ENCODE measurements at places on chromosomes 5 and 9. TPM values are rescaled to one million over a fixed set of nuclear protein-coding genes. Genes with fewer than 3 reads are reported as not detected.

DNA sequence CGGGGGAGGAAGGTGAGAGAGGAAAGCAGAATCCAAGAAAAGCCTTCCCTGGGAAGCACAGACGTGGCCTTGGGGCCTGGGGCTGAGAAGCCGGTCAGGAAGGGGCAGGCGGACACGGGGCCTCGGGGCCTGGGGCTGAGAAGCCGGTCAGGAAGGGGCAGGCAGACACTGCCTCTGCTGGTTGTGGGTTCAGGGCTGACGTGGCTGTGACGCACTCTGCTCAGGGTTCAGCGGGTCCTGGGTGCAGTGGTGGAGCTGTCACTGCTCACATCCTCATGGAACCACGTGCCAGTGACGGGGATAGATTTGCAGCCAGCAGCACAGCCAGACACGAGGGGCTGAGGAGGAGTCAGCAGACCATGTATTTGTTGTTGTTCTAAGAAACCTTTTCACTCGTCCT is 12.8 kb downstream of the PAEP start:
- H3K4me1 ChIP-seq, result no peaks in the 10 kb centered on the region
- H3K4me3 ChIP-seq, result no peak overlapping the region
- no peak for DNase-seq
- no peaks in the 10 kb centered on the region for H3K36me3 ChIP-seq
- no peaks in the 10 kb centered on the region for H3K27me3 ChIP-seq

DNA sequence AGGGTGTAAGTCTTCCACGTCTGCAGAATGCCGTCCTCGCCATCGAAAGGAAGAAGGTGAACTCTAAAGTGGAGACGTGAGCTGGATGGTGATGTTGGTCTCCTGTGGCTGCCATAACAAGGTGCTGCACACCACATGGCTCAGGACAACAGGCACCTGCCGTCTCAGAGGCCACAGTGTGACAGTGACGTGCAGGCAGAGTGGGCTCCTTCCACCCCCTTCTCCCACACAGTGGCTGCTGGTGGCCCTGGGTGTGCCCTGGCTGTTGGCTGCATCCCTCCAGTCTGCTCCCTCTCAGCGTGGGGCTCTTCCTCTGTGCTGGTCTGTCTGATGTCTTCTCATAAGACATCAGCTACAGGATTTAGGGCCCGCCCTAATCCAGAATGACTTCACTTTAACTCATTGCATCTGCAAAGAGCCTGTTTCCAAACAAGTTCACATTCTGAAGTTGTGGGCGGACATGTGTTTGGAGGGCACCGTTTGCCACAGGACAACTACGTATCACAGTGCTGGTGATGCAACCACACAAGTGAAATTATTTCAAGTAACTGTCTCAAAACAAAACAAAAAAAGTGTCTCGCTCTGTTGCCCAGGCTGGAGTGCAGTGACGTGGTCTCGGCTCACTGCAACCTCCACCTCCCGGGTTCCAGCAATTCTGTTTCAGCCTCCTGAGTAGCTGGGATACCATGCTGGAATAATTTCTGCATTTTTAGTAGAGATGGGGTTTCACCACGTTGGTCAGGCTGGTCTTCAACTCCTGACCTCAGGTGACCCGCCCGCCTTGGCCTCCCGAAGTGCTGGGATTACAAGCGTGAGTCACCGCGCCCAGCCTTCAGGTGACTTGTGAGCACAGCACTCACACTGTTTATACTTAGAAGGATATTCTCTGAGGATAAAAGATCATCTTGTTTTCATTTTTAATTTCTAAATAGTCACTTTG is 31.2 kb upstream of the CLPTM1L start:
- H3K27ac ChIP-seq, result no peak overlapping the region
- DNase-seq, result no peak
- no peak overlapping the region for H3K4me3 ChIP-seq
- peaks cover 4% of the 10 kb centered on the region for H3K4me1 ChIP-seq
- H3K27me3 ChIP-seq, result no peaks in the 10 kb centered on the region

DNA sequence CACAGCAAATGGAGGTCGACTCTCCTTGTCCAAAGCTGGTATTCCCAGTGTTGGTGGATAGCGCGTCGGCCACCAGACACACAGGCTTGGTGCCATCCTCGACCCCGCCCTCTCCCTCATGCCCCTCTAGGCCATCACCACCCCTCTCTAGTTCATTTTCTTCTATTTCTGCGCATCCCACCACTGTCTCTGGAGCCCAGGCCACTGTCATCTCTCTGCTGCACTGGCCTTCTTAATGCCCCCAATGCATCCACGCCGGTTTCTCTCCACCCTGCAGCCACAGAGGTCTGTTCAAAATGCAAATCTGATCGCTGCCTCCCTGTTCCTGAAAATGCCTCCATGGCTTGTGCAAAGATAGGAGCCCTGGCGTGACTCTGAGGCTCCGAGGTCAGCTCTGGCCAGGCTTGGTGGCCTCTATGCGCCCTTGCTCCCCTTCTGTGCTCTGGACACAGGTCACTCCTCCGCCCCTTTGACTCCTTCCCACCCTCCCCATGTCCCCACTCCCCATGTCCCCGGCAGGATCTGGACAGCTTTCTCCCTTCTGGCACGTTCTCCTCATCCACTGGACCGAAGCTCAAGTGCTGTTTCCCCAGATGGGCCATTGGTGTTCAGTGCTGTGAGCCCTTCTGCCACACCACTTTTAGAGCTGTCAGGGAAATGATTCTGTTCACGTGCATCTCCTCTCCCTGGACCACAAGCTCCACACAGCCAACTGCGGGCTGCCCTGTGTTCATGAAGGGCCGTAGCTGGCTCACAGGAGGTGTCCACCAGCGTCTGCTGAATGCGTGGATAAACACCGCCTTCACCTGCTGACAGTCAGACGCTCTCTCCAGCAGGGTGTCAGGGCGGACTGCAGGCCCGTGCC is 59.5 kb upstream of the RNF130 start:
- no peak for DNase-seq
- H3K4me1 ChIP-seq, result peaks cover 7% of the 10 kb centered on the region
- H3K36me3 ChIP-seq, result no peaks in the 10 kb centered on the region
- H3K27ac ChIP-seq, result no peak overlapping the region
- H3K27me3 ChIP-seq, result peaks cover 2% of the 10 kb centered on the region
- no peak overlapping the region for H3K4me3 ChIP-seq

GRCh38 chr5:125823572-125823971 is 599.6 kb upstream of the GRAMD2B start:
- H3K27me3 ChIP-seq, result no peaks in the 10 kb centered on the region
- no peaks in the 10 kb centered on the region for H3K4me1 ChIP-seq
- no peak overlapping the region for H3K27ac ChIP-seq
- H3K4me3 ChIP-seq, result no peak overlapping the region
- H3K36me3 ChIP-seq, result no peaks in the 10 kb centered on the region
- DNase-seq, result no peak

TAF11L10 gene
- not detected for total RNA-seq

- H3K27ac ChIP-seq, result no peak overlapping the region
- H3K4me1 ChIP-seq, result no peaks in the 10 kb centered on the region
- no peak overlapping the region for H3K4me3 ChIP-seq
- H3K27me3 ChIP-seq, result no peaks in the 10 kb centered on the region
- no peak for DNase-seq
Observed at GRCh38 chr5:117863586-117864296, 1124.6 kb downstream of the DTWD2 start.

GRCh38 chr5:69129413-69129812 is 35.6 kb downstream of the SLC30A5 start:
- no peaks in the 10 kb centered on the region for H3K27me3 ChIP-seq
- H3K27ac ChIP-seq, result no peak overlapping the region
- peaks cover 23% of the 10 kb centered on the region for H3K36me3 ChIP-seq
- no peaks in the 10 kb centered on the region for H3K4me1 ChIP-seq
- H3K4me3 ChIP-seq, result no peak overlapping the region
- no peak for DNase-seq

MYMK gene
- total RNA-seq, result not detected

DNA sequence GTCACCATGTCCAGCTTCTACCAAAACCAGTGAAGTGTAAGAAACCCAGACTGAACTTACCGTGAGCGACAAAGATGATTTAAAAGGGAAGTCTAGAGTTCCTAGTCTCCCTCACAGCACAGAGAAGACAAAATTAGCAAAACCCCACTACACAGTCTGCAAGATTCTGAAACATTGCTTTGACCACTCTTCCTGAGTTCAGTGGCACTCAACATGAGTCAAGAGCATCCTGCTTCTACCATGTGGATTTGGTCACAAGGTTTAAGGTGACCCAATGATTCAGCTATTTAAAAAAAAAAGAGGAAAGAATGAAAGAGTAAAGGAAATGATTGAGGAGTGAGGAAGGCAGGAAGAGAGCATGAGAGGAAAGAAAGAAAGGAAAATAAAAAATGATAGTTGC is 19.8 kb downstream of the IL7R start:
- no peaks in the 10 kb centered on the region for H3K4me1 ChIP-seq
- no peaks in the 10 kb centered on the region for H3K36me3 ChIP-seq
- DNase-seq, result no peak
- H3K4me3 ChIP-seq, result no peak overlapping the region
